ENCODE measurements at places on chromosomes 5 and 9.
A peak's percentile ranks its signal among the peaks of the same experiment; 100 is the strongest.

DNA sequence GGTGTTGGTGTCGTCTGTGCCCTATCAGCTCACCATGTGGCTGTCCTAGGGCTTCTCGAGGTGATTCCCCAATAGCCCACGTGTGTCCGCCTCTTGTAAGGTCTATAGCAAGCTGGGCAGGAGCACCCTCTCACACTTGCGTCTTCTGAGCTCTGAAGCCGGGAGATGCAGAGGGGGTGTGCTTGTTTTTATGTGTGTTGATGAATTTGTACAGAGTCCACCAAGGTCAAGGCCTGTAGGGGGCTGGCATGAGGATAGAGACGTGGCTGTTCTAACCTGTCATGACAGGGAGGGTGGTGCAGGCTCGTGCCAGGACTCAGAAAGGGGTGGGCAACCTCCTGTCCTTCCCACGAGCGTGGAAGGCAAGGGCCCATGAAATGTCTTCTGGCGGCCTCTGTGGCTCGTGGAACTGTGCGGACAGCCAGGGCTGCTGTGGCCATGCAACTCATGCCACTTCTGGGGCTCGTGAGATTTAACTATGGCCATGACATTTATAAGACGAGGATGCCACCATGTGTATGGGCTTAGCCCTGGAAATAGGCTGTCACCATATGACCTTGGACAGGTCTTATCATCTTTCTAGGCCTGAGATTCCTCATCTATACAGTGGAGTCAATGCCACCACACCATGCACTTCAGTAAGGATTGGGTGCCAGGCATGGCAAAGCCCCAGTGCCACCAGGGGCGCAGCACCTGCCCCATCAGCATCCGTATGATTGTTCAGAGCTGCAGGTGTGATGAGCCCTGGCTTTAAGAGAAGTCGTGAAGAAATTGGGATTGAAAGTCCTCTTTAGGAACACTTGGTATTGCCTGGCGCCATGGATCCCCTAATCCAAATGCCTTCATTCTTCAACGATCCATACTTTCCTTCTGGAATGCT, 2.3 kb upstream of the OLFM1 start:
- no peak for DNase-seq

GRCh38 chr5:322281-322941, 897 bp downstream of the AHRR start:
- no peak for DNase-seq

DNA sequence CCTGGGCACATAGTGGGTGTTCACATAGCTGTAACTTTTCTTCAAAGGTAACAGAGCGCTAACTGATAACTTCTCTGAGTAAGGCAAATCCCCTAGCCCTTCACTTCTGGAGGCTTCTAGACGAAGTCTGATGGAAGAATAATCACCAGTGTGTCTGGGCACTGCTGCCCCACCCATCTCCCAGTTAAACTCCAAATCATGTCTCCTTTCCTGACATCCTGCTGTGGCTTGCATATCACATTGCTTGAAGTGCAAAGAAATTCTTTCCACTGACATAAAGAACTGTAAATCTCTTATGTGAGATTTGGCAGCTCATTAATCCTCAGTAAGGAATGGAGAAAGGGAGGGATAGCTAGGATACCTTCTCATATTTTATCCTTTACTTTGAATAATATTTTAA, 74.6 kb downstream of the MARCHF11 start:
- DNase-seq = no peak

DNA sequence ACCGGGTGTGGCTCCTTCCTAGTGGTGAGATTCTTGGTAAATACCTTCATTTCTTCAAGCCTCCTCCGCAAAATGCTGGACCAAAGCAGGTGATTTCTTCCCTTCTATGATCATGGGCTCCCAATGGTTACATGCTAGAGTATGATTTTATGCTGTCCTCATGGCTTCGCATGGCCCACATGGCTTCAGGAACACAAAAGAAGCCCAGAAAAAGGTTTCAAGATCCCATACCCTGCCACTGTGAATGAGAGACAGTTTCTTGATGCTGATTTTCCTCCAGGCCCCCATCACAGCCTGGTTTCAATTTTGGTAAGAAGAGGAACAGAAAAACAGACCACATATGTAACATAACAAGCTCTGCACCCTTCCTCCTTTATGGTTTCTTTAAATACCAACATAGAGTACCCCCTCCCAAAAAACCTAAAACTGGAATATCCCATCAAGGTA, 2.4 kb upstream of the RXFP3 start:
- no peak for DNase-seq

DNA sequence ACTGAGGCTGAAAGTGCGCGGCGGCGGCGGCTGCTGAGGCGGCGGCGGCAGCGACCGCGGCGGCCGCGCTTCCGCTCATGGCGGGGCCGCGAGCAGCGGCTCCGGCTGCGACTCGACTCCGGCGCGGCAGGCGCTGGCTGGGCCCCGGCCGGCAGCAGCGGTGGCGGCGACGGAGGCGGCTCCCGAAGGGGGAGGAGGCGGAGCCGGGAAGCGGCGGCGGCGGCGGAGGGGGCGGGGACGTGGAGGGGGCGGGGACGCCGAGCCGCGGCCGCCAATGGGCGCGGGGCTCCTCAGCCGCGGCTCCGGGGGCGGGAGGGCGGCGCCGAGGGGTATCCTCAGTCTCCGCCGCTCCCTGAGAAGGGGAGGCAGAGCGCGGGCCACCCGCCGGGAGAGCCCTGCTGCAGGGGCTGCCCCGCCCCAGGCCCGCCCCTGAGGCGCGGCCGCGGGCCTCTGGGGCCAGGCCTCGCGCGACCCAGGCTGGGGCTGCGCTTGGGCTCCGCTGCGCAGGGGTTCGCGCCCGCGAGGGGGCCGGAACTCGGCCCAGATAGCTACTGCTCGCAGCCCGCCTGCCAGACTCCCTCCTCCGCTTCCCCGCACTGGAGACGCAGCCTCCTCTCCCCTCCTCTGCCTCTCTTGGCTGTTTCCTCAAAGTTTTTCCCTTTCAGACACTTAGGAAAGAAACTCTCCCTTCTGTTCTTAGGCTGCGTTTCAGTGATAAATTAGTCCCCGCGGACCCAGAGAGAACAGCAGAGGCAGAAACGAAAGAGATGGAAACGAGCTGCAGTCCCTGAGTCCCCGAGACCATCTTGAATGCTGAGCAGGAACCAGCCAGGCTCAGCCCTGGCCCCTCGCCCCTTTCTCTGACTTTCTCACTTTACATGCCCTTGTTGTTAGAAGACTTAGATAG, 85.0 kb upstream of the MELK start:
- DNase-seq = peak; percentile 93

GRCh38 chr5:102865510-102866236, 110.6 kb downstream of the PAM start:
- DNase-seq = peak; percentile 47

DNA sequence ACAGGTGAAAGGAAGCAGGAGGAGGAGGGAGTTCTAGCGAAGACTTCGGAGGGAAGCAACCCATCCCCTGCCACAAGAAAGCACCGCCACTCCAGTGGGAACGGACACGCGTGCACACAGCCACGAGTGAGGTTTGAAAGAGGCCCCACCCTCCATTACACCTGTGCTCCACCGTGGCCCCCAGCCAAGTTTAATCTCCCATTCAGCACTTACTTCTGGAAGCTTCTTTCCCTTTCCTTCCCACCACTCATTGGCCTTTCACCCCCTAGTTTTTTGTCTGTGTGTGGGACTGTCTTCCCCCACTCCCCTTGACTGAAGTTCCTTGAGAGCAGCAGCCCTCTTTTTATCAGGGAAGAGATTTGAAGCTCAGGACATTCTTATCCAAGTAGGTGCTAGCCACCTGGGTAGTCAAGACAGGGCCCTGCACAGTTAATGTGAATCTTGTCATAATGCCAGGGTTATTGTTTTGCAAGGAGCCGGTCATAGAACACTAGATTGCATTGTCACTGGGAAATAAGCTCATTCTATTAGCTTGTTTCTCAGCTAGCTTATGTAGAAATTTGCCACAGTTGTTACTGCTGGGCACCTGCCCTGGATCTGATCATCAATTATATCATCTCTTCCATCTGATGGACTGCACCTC, 256.0 kb downstream of the DOCK8 start:
- DNase-seq = no peak

- DNase-seq = no peak
Observed at GRCh38 chr9:78697618-78698017, 400.7 kb downstream of the PSAT1 start.

DNA sequence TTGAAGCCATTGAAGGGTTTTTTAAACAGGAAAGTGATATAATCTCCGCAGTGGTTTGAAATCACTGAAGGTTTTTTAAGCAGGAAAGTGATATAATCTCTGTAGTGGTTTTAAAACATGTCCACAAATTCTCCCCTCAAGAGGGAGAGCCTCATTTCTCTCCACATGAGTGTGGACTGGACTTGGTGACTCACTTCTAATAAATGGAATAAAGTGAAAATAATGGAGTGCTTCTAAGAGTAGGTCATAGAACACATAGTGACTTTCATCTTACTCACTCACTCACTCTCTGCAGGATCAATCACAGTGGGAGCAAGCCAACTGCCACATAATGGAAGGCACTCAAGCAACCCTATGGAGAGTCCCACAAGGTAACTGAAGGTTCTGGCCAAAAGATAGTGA, 12.0 kb downstream of the CTNNAL1 start:
- DNase-seq = no peak

DNA sequence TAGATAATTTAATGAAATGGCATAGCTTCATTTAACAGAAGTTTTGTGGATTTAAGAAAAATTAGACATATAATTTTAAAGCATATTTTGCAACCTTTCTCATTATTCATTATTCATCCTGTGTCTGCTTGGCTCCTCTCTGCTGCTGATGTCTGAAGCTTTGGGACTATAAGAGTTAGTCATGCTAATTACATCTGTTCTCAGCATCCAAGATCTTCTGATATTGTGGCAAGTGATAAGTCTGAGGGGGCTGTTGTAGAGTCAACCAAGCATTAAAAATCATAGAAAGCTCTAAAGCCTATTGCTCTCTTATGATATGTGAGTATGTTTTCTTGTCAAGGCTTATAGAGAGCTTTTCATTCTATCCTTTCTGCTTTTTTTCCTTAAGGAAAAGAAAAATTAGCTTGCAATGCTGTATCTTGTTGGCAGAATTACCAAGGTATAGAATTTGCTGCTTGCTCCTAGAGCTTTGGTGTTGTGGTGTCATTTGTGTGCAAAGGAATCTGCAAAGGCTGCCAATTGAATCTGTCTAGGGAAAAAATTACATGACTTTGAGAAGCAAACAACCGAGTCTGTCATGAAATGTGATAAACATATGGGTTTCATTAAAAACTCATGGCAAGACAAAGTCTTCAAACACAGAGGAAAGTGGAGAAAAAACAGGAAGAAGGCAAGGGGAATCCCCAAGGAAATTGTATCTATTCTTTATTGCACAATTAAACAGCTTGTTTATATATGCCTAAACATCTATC, 156.1 kb upstream of the DAB2 start:
- DNase-seq = no peak

- no peak for DNase-seq
Observed at GRCh38 chr5:56595566-56595965, 219.8 kb upstream of the MAP3K1 start.

GRCh38 chr9:107213080-107213479, 70.0 kb upstream of the RAD23B start:
- DNase-seq = no peak

GRCh38 chr9:16680541-16680940, 189.9 kb downstream of the BNC2 start:
- DNase-seq = no peak

GRCh38 chr5:74404574-74405508, 235.7 kb downstream of the ENC1 start:
- no peak for DNase-seq

DNA sequence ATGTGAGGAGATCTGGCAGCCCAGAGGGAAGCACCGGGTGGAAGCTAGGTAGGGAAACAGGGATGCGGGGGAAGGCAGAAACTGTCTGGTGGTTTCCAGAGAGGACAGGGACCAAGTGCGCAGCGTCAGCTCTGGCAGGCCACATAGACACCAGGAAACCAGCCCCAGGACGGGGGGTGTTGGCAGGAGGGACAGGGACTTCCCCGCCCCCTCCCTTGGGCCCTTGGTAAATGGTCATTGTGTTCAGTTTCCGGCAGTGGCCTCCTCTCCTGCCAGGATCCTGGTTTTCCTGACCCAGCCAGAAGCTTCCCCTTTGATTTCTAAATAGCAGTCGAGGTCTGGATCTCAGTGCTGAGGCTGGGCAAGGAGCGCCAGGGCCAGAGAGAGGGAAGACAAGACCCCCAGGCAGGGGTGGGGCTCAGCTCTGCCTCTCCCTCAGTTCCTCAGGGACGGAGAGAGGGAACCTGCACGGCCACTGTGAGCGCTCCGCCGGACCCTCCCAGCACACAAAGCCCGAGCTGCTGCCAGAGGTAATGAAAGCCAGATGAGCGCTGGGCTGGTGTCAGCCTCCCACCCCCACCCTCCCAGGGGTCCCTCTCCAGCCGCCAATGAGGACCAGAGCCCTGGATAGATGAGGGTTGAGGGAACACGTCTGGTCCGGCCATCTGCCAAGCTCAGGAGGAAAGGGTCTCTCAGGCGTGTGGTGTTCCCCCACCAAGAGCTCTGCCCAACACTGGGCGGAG, 1.8 kb downstream of the RALGDS start:
- DNase-seq = no peak

- DNase-seq = no peak
Observed at GRCh38 chr9:136305804-136306203, 1.9 kb upstream of the CCDC187 start.

DNA sequence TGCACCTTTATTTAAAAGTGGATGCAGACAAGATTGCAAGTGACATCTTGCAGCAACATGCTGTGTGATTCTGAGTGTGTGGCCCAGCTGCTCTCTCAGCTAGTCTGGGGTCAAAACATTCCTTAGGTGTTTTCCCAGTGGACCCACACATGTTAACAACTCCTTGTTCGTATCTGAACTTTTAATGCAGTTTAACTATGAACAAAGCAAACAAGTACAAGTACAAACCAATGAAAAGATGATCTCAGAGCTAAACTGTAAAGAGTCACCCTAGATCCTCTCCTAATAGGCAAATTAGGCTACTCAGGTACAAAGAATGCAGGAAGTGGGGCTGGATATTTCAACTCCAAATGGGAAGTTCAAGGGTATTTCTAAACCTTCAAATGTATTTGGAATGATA, 108.4 kb downstream of the ENTREP1 start:
- no peak for DNase-seq

- DNase-seq = no peak
Observed at GRCh38 chr9:97660847-97661246, 27.2 kb downstream of the NCBP1 start.

DNA sequence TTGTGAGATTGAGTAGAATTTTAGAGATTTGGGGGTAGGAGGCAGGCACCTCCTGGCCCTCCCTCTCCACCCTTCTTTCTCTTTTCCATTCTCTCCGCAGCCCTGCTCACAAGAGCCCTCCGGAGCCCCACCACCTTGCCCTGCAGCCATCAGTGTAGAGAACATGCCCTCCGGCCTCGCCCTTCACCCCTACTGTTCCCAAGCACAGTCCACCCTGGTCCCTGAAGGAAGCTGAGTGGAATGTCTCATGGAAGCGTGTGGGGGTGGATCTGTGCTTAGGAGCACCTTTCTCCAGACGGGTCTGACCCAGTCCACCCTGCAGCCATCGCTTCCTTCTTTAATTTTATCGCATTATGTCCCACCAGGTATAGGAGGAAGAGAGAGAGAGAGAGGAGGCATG, 267.1 kb downstream of the NSG2 start:
- DNase-seq = no peak
